ENCODE measurements at places on chromosomes 2 and 18. TPM values are rescaled to one million over a fixed set of nuclear protein-coding genes. Genes with fewer than 3 reads are reported as not detected.

The ANKRD30B gene
- total RNA-seq, result not detected

DNA sequence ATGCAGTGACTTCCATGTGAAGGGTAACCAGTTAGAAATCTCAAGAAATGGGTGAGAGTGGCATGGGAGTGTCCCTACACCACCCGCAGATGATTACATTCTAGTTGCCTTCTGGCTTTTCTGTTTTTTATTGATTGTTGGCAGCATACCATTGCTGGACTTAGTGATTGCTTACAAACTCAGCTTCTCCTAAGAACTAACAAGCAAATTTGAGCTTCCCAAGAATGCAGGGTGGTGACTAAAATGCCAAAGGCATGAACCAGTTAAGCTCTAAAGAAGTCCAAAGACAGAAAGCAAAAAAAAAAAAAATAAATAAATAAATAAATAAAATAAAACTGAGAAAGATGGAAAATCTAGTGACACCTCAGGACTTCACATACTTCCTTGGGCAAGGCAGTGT is 245.5 kb upstream of the PARD3B start:
- H3K27ac ChIP-seq, result no peak overlapping the region
- no peak for DNase-seq
- no peaks in the 10 kb centered on the region for H3K4me1 ChIP-seq
- no peaks in the 10 kb centered on the region for H3K36me3 ChIP-seq

The KIDINS220 gene
- 38.2 TPM for total RNA-seq

GRCh38 chr2:71995067-71995665 is 152.5 kb downstream of the CYP26B1 start:
- H3K27me3 ChIP-seq, result no peaks in the 10 kb centered on the region
- H3K36me3 ChIP-seq, result no peaks in the 10 kb centered on the region
- H3K4me1 ChIP-seq, result no peaks in the 10 kb centered on the region
- H3K27ac ChIP-seq, result no peak overlapping the region
- no peak overlapping the region for H3K4me3 ChIP-seq

All from GM23338 (cell line).